Neural crest cell (in vitro differentiated cells): ENCODE measurements at places on chromosomes 1 and 21.

DNA sequence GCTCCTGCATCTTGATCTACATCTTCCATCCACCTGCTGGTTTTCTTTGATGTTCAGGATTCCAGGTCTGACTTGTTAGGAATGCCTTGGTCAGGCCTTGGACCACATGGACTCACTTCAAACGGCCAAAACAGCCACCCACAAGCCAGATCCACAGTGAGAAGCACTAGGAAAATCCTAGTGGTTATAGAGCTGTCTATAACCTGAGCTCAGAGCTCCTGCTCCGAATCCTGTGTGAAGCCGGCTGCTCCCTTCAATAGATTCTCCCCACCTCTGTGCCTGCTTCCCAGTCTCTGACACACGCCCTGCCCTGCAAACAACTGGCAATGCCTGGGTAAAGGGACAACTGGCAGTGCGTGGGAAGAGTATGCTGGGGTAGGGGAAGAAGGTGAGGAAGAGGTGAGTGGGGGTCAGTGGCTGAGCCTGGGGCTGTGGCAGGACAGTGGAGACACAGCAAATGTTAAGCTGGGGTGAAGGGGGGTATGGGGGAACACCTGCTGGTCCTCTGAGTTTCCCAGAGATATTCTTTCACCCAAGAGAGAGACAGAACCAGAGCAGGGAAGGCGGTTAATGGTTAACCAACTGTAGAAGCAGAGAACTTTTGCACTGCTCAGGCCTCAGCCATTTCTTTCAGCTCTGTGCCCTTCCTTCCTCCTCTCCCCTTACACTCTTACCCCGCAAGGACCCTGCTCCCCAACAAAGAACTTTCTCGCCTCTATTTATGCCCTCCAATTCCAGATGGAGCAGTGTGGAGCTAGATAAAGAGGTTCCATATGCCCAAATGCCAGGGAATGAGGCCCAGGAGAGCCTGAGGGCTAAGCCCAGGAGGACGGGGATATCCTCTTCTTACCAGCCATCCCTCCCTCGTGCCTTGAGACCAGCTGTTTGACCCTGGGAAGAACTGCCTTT is 4.5 kb downstream of the PLXNA2 start:
- H3K4me3 ChIP-seq, result peak overlapping the region; percentile 91
- H3K4me1 ChIP-seq, result peaks cover 61% of the 10 kb centered on the region
- H3K27me3 ChIP-seq, result peaks cover 34% of the 10 kb centered on the region
- no peak overlapping the region for H3K27ac ChIP-seq

GRCh38 chr1:77031106-77031662 is 163.9 kb downstream of the ST6GALNAC5 start:
- no peak for DNase-seq
- H3K27ac ChIP-seq, result no peak overlapping the region
- peaks cover 58% of the 10 kb centered on the region for H3K4me1 ChIP-seq

- DNase-seq, result no peak
- H3K4me1 ChIP-seq, result no peaks in the 10 kb centered on the region
- no peak overlapping the region for H3K4me3 ChIP-seq
- peaks cover 7% of the 10 kb centered on the region for H3K36me3 ChIP-seq
These were observed 12.2 kb upstream of the AXDND1 start for GRCh38 chr1:179353546-179353945.

DNA sequence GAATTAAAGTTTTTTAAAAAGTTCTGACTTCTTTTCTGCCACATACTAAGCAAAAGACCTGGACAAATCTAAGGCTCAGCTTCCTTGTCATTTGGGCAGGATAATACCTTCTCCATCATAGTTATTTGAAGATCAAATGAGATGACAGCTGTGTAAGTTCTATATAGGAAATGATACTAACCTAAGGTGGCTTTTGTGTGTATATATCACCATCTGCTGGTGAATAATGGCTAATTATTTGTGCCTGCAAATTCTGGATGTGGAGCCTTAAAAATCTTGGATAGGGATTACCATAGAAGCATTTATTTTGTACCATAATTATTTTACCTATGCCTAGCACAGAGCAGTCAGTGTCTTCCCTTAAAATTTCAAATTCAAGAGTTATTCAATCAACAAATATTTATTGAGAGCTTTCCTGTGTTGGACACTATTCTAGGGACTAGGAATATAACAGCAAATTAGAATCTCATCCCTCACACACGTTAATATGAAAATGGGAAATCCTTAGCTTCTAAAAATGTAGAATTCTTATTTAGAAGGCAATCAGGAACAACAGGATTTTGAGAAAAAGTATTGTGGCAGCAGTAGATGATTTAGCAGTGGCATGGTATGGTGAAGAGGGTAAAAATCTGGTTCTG is 89.8 kb downstream of the TMEM200B start:
- no peak for DNase-seq
- H3K27me3 ChIP-seq, result no peaks in the 10 kb centered on the region
- H3K4me1 ChIP-seq, result peaks cover 5% of the 10 kb centered on the region
- no peak overlapping the region for H3K27ac ChIP-seq
- no peak overlapping the region for H3K4me3 ChIP-seq
- no peaks in the 10 kb centered on the region for H3K36me3 ChIP-seq

DNA sequence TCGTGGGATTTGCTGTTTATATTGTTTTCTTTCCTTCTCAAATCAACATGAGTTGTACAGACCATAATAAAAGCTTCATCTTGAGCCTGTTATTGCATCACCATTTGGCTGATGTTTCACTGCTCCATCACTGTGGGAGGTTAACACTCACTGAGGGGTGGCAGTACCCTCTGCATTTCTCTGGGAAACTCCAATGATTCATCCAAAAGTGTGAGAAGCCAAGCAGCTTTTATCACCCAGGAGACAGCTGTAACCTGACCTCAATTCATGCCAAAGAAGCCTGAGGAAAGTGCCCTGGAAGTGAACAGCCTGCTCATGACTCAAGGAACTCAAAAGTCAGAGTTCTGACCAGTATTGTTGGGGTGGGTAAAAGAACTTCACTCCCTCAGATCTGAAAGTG is 84.1 kb downstream of the GPR88 start:
- peak overlapping the region; percentile 45 for H3K27ac ChIP-seq
- H3K27me3 ChIP-seq, result no peaks in the 10 kb centered on the region
- H3K4me3 ChIP-seq, result no peak overlapping the region
- H3K36me3 ChIP-seq, result no peaks in the 10 kb centered on the region
- no peak for DNase-seq

- H3K27me3 ChIP-seq, result no peaks in the 10 kb centered on the region
- no peak overlapping the region for H3K4me3 ChIP-seq
- DNase-seq, result no peak
- no peaks in the 10 kb centered on the region for H3K36me3 ChIP-seq
- peaks cover 10% of the 10 kb centered on the region for H3K4me1 ChIP-seq
These were observed 5.7 kb upstream of the SOAT1 start for GRCh38 chr1:179287946-179288345.

GRCh38 chr1:107926436-107927080 is 38.4 kb downstream of the VAV3 start:
- DNase-seq, result no peak
- H3K36me3 ChIP-seq, result no peaks in the 10 kb centered on the region
- no peak overlapping the region for H3K4me3 ChIP-seq
- no peaks in the 10 kb centered on the region for H3K27me3 ChIP-seq

GRCh38 chr1:21605964-21606705 is 63.0 kb downstream of the RAP1GAP start:
- H3K27ac ChIP-seq, result no peak overlapping the region
- H3K36me3 ChIP-seq, result no peaks in the 10 kb centered on the region
- no peak for DNase-seq
- no peaks in the 10 kb centered on the region for H3K27me3 ChIP-seq
- H3K4me3 ChIP-seq, result no peak overlapping the region

DNA sequence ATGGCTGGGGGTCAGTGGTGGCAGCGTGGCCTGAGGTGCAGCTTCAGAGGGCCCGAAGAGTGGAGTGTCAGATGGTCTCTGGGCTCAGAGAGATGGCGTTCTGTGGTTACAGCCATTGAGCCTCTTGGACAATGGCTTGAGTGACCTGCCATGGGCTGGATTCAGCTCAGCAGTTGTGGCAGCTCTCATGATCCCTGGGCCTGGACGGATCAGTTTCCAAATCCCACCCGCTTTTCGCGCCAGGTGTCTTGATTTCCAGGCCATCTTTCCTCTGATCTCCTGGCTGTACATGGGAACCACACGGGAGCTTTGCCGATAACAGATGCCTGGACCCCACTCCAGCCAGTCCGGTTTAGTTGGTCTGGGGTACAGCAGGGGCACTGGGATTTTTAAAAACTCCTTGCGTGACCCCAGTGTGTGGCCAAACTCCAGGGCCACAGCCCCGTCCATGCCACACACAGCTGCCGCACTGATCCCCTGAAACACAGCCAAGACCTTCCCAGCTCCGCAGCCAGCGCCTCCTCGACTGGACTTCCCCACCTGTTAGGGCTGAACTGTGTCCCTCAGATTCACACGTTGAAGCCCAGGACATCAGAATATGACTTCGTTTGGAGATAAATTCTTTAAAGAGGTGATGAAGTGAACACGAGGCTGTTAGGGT is 67.9 kb downstream of the ATP5PO start:
- H3K27me3 ChIP-seq, result peaks cover 2% of the 10 kb centered on the region
- peaks cover 50% of the 10 kb centered on the region for H3K4me1 ChIP-seq
- no peak overlapping the region for H3K27ac ChIP-seq
- H3K4me3 ChIP-seq, result no peak overlapping the region
- peaks cover 12% of the 10 kb centered on the region for H3K36me3 ChIP-seq

DNA sequence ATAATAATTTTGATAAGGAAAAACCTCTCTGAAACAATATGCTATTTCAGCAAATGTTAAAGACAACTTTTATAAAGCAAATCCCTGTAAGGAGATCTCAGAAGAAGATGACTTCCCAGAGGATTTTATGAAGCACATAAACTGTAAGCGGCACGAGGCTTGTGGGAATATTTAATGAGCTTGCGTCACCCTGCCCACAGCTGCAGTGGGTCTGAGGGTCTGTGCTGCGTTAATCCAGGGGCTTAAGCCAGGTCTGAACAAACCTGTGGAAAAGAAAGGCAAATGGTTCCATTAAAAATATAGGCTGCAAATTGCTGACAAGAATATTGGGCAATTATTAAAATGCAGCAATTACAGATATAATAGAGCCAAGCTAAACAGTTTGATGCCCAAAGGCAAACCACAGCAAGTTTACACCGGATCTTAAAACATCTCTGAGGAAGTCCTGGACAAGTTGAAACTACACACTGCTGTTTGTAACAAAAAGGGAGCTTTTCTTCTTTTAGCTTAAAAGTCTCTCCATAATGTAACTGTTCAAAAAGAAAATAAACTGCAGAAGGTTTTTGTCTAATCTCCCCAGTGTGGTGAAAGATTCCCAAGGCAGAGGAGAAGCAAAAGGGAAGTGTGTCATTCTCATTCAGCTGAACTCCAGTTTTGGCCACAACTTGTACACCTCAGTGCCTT is 21.8 kb downstream of the TGFBR3 start:
- no peaks in the 10 kb centered on the region for H3K36me3 ChIP-seq
- no peak for DNase-seq
- no peak overlapping the region for H3K4me3 ChIP-seq
- no peak overlapping the region for H3K27ac ChIP-seq

DNA sequence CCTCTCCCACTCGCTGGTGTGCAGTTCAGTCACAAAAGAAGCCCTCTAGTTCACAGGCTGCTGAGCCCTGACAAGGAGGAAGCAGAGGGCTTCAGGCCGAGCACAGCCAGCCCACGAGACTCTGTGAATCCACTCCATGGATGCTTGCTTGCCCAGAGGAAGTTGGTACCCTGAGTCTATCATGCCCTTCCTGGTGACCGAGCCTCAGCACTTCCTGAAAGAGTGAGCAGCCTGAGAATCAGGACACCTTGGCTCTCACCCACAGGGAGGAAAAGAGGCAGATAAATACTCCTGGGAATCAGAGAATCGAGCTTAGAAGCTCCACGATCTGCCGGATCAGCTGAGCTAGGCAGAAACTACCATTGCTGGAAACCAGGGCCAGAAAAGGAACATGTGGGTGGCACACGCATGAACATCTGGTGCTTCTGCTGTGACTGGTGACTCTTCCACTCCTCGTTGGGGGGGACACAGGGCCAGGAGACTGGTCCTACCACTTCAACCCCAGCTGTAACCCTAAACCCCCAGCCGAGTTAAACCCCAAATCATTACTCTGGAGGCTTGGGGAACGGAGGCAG is 376.3 kb upstream of the CAMK1G start:
- H3K36me3 ChIP-seq, result no peaks in the 10 kb centered on the region
- H3K4me3 ChIP-seq, result peak overlapping the region; percentile 88
- peaks cover 39% of the 10 kb centered on the region for H3K27me3 ChIP-seq
- DNase-seq, result no peak
- H3K27ac ChIP-seq, result peak overlapping the region; percentile 70
- H3K4me1 ChIP-seq, result peaks cover 9% of the 10 kb centered on the region

- H3K4me1 ChIP-seq, result no peaks in the 10 kb centered on the region
- H3K4me3 ChIP-seq, result no peak overlapping the region
- H3K36me3 ChIP-seq, result peaks cover 49% of the 10 kb centered on the region
- no peak overlapping the region for H3K27ac ChIP-seq
These were observed 27.2 kb downstream of the CD46 start for GRCh38 chr1:207779008-207779407.

- no peak overlapping the region for H3K4me3 ChIP-seq
- no peak for DNase-seq
- no peaks in the 10 kb centered on the region for H3K27me3 ChIP-seq
- H3K4me1 ChIP-seq, result no peaks in the 10 kb centered on the region
- H3K27ac ChIP-seq, result no peak overlapping the region
- H3K36me3 ChIP-seq, result no peaks in the 10 kb centered on the region
These were observed 53.4 kb upstream of the RGS18 start for GRCh38 chr1:192104852-192105251.

DNA sequence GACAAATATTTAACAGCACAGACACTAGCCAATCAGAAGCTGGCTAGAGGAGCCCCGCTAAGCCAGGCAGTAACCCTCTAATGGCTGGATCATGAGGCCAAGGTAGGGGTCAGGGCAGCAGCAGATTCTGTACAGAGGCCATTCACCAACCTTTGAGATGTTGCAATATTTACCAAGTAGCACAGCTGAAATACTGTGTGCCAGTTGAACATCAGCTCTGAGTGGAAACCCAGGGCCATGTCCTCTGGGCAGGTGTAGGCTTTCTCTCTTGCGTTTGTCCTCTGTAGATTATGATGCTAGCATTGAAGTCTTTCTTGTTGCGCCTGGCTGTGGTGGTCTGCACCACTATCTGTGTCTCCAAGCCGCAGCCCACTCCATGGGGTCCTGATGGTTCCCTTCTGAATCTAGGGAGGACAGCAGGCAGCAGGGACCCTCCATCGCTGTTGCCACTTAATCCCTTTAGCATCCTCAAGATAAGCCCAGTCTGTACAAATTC is 2.5 kb upstream of the COG2 start:
- no peak for DNase-seq
- peak overlapping the region; percentile 72 for H3K4me3 ChIP-seq
- peaks cover 45% of the 10 kb centered on the region for H3K27me3 ChIP-seq
- peaks cover 28% of the 10 kb centered on the region for H3K4me1 ChIP-seq
